ENCODE measurements at places on chromosomes 5 and 9.
A peak's percentile ranks its signal among the peaks of the same experiment; 100 is the strongest.

DNA sequence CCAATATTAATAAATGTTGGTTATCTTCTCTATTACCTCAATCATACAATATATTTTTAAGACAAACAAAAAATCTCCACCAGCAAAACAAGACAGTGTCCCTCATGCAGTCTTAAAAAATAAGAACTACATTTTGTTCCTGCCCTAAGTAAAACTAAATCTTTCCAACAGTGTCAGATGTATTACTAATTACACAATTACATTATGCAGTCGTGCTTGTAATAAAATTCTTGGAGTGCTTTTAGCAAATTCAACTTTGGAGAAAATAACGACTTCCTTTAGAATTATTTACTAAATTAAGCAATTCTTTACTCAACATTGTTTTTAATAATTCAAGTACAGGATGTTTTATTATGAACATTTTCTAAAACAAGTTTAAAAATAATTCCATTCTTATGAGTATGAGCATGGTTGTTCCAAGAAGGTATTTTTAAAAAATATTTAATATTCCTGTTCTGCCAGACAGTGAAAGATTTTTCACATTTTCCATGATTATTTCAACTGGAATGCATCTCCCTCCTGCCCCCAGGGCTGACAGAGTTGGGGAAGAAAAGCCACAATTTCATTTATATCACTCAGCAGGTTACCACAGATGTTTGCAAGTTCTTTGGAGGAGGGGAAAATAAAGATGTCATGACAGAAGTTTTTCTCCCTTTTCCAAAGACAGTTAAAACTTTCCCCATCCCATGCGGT lies 137.9 kb downstream of the FAM114A2 start:
- DNase-seq = peak; percentile 97

- DNase-seq = no peak
Observed at GRCh38 chr9:4620057-4620765, 41.9 kb upstream of the PLPP6 start.

GRCh38 chr5:170437621-170438375 lies 48.6 kb upstream of the KCNMB1 start:
- DNase-seq = no peak

GRCh38 chr9:132415181-132415580 lies 5.2 kb downstream of the CFAP77 start:
- DNase-seq = no peak

- DNase-seq = peak; percentile 43
Observed at GRCh38 chr9:108666240-108666784, 189.5 kb downstream of the ACTL7B start.
